ENCODE measurements at places on chromosomes 5 and 9.

GRCh38 chr5:97243353-97243752, 60.3 kb upstream of the RIOK2 start:
- DNase-seq = no peak

DNA sequence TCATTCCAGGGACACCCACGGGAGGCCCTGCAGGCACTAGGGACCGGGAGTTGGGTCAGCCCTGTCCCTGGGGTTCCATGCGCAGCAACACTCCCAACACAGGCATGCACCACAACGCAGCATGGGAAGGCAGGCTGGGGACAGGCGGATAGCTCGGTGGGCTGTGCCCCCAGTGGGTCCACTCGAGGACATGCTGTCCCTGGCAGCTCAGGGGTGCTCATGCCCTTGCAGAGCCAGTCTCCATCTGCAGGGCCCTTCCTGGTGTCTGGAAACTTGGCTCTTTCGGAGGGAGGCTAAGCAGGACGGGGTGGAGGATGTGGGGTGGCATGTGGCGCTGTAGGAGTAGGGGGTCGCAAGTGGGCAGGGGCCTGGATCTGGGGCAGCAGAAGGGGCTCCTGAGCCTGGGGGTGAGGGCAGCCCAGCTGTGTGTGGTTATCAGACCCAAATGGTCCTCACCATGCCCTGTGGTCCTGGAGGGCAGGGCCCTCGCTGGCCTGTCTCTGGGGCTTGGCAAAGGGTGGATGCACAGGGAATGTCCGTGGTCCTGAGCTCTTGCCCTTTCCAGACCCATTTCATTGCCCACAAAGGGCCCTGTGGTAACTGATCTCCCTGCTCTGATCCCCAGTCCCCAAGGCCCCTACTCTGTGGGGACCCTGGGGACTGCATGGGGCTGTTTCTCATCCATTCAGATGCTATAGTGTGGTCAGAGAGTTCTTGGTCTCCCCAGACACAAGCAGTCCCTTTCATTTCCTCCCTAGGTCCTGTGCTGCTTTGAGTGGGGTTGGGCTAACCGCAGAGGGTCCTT, 90.3 kb upstream of the PHYKPL start:
- DNase-seq = no peak

- DNase-seq = peak; percentile 89
Measured at GRCh38 chr9:34126207-34127034, at the start of gene DCAF12. DCAF12 (minus strand) TSS chr9:34126698; CDS start chr9:34126431, 267 bp downstream.

DNA sequence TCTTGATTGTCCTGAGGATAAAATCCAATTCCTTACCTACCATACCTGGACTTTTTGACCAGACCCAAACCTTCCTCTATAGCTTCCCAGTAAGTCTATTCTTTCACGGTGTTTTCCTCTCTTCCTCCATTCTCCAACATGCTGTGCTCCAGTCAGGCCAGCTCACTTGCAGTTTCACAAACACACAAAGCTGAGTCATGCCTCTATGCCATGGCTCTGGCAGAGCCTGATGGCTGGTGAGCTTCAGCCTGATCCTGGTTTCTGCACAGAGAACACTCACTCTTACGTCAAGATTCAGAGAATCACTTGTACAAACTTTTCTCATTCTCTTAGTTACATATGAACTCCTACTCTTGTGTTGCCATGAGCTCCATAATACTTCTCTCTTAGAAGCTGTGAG, 27.7 kb upstream of the PAX5 start:
- no peak for DNase-seq

GRCh38 chr5:178116143-178116885, 3.0 kb downstream of the N4BP3 start:
- peak; percentile 92 for DNase-seq

- DNase-seq = no peak
Measured at GRCh38 chr9:1120500-1121165, 70.5 kb downstream of the DMRT2 start.

GRCh38 chr5:148372893-148373292, 10.9 kb upstream of the FBXO38 start:
- DNase-seq = no peak

- no peak for DNase-seq
Measured at GRCh38 chr5:35938568-35939227, at the start of gene CAPSL. CAPSL (minus strand) TSS chr5:35938622; CDS start chr5:35921120, 17,502 bp downstream.

GRCh38 chr5:146890066-146890465, 11.5 kb upstream of the PPP2R2B start:
- no peak for DNase-seq

DNA sequence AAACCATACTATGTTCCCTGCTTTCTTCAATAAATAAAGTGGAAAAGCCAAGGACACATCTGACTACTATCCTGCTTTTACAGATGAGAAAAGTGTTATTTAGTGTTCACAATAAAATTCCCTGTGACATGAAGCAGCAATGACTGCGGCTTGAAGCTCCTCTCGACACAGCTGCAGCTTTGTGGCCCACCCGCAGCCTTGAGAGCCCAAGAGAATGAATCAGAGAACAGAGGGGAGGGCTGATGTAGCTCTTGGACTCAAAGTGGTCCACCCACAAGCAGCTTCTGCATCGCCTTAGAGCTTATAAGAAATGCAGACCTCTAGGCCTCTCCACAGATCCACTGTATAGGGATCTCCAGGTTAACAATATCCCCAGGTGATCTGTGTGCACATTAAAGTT, 181.3 kb upstream of the GNA14 start:
- no peak for DNase-seq

DNA sequence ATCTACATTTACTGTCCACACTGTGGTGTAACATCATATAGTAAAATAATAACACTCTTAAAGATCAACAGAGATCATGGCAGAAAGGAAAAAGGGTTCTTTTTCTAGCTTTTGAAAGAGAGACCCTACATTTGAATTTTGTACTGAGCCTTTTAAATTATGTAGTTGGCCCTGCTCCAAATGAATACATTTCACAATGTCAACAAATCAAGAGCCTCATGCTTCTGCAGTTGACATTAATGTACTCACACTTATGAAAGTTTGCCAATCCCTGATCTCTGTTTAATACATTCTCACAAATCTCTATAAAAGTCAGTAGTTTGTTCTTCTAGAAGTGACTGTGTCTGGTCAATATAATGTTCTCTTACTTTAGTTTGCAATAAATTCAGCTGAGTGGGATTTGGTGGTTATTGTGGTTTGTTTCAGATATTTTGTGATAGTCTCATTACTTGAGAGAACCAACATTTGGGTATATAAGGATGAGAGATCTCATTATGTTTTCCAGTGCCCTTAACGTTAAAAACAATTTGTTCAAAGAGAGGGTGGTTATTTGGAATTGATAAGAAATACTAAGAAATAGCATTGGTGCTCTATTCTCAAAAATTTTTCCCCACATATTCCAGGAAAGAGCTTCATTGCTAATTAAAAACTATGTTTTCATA, 277.8 kb upstream of the FTMT start:
- DNase-seq = no peak

DNA sequence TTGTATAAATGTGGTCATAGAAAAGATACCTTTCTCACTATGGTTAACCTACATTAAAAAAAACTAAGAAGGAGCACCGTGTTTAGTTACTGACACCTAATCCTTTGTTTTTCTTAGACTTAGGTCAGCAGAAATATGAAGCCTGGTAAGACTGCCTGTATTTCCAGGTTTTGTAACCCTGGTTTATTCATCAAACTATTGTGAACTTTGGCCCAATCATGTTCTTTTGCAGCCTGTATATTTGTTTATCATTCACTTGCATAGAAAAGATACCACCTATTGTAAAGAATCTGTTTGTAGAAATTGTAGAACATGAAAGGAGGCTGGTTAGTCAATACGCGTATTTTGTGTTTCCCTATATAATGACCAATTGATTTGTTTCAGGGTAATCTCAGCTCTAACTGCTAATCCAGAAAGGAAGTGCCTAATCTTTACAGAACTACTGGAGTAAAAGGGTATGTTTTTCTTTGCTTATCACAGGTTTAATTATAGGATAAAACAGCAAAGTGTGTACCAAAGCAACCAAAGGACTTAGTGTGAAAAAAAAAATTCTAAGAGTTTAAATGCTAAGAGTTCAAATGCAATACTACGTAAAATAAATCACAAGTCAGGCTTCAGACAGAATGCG, 103.6 kb downstream of the LURAP1L start:
- DNase-seq = no peak

DNA sequence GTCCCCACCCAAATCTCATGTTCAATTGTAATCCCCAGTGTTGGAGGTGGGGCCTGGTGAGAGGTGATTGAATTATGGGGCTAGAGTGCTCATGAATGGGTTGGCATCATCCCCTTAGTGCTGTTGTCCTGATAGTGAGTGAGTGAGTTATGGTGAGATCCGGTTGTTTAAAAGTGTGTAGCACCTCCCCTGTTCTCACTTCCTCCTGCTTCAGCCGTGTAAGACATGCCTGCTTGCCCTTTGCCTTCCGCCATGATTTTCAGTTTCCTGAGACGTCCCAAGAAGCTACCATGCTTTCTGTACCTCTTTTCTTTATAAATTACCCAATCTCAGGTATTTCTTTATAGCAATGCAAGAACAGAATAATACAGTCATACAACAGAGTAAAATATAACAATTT, 742 bp upstream of the LECT2 start:
- no peak for DNase-seq

GRCh38 chr5:109682383-109682782, 7.3 kb upstream of the MAN2A1 start:
- DNase-seq = no peak

GRCh38 chr5:159340511-159340910, 10.2 kb upstream of the IL12B start:
- DNase-seq = peak; percentile 32

DNA sequence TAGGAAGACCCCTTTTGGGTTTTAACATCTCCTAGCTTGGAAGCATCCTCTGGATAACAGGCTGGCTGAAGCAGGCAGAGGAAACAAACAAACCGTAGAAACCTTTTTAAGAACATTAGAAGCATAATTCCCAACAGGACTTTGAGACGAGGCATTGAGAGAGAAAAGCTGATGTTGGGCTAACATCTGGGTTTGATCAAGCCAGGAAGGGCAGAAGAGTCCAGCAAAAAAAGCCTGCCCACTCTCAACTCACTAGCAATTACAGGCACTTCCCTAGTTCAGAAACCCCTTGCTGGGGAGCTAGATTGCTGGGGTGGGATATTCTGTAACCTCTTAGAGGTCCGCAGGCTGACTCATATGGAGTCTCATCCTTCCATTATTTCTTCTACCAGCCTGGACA, 75.4 kb upstream of the CTNNA1 start:
- no peak for DNase-seq

DNA sequence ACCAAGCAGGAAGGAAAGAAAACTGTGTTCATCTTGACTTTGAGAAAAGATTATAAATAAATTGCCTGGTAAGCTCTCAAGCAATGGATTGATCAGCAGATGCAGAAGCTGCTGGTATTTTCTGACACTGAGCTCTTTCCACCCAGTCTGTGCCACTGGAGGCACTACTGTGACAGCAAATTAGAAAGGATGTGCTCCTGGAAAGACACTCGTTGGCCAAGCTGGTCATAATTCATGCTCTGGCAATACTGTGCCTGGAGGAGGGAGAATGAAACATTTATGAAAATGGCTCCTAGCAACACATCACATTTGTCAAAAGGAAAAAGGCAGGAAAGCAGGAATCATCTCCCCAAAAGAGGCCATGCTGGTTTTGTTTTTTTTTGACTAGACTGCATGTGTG, 84.2 kb downstream of the CAVIN4 start:
- no peak for DNase-seq

DNA sequence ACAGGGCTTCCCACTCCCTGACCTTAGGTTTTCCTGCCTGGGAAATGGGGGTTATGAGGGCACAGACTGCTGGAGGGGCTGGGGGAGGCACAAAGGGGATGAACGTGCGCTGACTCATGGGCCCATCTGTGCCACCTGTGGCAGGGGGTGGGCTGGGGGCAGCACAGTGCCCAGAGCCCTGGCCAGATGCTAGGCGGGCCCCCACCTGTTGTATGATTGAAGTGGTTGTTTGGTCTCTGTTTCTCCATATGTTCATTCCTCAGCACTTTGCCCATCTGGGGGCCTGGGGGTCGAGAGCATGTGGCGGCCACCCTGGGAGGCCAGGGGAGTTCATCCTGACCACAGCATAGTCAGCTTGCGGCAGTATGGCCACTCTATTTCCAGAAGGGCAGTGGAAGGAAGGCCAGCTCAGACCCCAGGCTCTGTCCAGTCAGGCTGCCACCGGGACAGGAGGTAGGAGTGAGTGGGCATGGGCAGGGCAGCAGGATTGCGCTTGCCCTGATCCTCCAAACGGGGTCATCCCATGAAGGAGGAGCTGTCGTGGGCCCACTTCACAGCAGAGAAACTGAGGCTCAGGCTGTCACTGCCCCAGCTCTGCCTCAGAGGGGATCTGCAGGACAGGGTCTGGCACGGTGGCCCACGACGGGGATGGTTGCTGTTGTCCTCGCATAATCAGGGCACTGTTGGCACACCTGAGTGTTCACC, 841 bp upstream of the NINJ1 start:
- DNase-seq = no peak

DNA sequence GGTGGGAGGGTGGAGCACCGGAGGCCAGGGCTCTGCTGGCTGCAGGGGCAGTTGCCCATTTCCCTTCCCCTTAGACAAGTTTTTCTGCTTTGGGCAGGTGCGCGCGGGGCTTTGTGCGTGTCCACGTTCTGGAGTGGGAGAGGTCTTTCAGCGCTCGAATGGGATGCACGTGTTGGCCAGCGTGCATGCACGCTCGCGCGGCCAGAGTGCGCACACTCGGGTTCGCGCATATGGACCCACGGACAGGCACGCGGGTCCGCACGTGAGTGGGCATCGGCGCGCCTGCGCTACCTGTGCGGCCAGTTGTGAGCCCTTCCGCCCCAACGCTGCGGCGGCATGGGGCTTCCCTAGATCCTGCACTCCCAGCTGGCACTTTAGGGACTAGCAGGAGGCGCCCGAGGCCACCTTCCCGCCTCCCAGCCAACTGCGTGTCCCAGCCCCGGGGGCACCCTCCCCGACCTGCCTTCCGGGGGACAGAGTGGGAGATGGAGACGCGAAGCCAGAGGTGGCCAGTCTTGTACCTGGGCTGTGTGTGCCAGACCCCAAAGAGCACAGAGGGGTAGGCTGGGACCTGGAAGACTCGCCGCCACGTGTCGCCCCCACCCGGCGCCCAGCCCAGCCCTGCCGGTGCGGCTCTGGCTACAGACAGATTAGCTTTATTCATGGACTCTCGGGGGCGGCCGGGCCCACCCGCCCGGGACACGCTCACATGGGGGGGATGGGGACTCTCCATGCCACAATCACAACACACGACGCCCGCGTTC, 9.8 kb upstream of the GPRIN1 start:
- no peak for DNase-seq

GRCh38 chr9:91837981-91838731, 111.9 kb downstream of the ROR2 start:
- no peak for DNase-seq

DNA sequence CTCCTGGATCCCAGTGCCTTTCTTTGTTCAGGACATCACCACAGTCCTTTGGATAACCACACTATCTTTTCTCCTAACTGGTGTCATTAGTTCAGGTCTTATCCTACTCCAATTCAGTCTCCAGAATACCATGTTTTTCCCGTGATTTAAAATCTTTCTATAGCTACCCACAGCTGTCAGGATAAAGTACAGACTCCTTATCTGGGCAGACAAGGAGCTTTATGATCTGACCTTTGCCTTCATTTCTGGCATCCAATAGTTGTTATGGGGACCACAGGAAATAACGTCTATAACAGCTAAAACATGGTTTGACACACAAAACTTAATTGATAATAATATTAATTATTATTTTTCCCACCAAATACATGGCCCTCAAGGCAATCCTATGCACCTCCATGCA, 125.6 kb downstream of the ARL15 start:
- no peak for DNase-seq
